ENCODE measurements at places on chromosomes 11 and 22.

- peak; percentile 50 for DNase-seq
Measured at GRCh38 chr22:22593964-22594656, 35.0 kb upstream of the PRAME start.

DNA sequence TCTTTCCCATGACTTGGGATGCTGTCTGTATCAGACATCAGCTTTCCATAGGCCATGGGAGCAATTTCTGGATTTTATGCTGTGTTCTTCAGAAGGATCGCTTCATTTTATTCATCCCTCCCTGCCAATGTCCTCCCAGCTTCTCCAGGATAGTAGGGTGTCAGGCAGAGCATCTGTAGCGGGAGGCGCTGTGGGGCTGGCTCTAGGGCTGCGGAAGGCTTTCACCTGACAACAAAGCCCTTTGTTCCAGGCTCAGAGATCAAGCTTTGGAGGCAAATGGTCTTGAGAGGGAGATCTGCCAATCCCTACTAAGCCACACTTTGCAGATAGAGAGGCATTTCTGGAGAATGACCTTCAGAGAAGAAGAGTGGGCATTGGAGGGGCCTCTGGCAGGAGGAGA lies 29.5 kb upstream of the FTH1 start:
- no peak for DNase-seq

DNA sequence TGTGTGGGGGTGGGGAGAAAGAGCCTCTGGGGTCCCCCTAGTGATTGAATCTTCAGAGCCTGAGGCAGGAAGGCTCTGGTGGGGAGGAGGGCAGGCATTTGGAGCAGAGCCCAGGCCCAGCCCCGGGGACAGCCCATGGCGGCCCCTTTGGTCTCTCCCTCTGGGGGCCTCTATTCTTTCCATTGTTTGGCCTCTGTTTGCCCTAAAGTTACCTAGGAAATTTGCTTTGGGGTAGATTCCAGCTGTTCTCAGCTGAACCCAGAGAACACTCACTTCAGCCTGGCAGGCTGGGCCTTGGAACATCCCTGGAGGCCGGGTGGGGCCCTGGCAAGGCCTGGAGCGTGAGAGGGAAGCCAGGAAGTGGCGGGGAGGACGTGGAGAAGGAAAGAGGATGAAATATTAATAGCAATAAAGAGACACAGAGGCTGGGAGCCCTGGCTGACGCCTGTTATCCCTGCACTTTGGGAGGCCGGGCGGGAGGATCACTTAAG lies 22.9 kb upstream of the A4GALT start:
- DNase-seq = no peak

- no peak for DNase-seq
Measured at GRCh38 chr11:56720513-56720912, 21.6 kb downstream of the OR9G1 start.

DNA sequence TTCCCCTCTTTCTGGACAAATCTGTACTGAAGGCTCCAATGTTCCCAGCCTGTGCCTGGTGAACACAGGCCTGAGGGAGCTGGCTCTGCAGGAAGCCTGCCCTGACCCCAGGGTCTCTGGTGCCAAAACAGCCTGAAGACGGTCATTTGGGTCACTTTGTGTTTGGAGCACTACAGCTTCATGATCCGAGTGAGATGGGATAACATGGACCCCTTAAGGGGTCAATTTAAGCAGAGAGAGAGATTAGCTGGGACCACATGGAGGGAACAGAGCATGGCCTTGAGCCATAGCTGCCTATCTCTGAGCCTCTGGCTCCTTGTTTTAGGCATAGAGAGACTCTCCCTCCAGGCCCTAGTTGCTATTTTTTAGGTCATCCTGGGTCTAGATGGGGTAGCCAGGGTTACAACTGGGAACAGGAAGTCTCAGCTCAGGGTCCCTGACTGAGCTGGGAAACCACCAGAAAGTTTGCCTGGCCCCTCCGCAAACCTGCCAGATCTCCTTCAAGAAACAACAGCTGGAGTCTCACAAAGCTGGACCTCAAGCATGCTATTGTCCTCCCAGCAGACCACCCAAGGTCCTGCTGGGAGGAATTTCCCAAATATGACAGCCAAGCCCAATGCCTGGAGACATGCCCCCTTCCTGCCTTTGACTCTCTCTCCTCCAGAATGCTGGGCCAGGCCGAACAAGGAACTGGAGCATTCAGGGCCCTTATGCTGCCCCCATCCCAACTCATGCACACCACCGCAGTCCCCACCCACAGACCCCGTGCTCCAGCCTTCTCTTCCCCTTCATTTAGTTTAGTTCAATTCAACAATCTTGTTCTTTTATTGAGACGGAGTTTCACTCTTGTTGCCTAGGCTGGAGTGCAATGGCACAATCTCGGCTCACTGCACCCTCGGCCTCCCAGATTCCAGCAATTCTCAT lies 4.0 kb downstream of the SLCO2B1 start:
- DNase-seq = no peak

GRCh38 chr11:76153571-76153923 lies 52.8 kb downstream of the WNT11 start:
- DNase-seq = no peak

DNA sequence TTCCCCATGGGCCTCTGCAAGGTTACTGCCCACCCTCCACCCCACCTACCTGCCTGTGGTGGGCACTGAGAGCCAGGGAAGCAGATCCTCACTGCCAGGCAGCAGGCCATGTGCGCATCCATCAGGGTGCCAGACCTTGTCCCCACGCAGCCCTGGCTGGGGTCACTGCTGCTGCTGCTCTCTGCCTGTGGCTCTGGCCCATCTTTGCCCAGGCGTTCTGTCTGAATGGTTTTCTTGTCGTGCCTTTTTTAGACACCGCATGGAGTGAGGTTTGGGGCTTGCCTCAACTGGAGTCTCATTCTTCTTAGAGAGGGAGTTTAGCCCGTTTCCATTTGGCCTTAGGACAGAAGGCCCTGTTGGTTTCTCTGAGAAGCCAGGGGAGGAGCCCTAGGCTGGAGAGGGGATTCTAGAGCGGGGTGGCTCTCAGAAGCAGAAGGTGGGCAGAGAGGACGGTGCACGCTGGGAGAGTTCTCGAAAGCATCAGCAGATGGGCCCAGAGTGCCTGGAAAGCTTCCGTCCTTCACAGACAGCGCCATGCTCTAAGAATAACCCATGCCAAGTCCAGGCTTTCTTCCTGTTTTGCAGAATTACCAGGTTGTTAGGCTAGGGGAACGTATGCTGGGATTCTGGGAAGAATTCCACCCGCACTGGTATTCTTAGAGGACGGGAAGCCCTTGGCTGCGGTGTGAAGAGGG lies 8.1 kb downstream of the TANGO2 start:
- DNase-seq = no peak

- no peak for DNase-seq
Measured at GRCh38 chr11:36034551-36035331, 90.9 kb downstream of the LDLRAD3 start.

GRCh38 chr22:19810381-19811201 lies 44.1 kb downstream of the GNB1L start:
- no peak for DNase-seq

- no peak for DNase-seq
Measured at GRCh38 chr11:134604886-134605285, 192.8 kb upstream of the B3GAT1 start.

DNA sequence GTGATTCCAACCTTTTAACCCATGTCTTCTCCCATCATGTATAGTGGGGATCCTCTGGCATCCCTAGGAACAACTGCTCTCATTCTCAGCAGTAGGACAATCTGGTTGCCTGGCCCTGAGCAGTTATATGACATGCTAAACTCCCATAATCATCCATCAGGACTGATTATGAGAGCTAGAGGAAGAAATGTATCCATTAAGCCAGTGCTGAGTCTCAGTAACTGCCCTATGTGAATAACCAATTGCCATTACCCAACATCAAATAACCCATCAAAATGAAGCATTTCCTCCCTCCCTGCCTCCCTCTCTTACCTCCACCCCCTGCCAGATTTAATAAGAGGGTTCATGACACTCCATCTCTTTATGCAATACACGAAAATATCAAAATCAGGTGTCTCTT lies 277.6 kb downstream of the NXPE2 start:
- no peak for DNase-seq

GRCh38 chr11:79040348-79040747 lies 400.5 kb downstream of the TENM4 start:
- no peak for DNase-seq

- no peak for DNase-seq
Measured at GRCh38 chr22:35335936-35336781, 36.5 kb downstream of the TOM1 start.

DNA sequence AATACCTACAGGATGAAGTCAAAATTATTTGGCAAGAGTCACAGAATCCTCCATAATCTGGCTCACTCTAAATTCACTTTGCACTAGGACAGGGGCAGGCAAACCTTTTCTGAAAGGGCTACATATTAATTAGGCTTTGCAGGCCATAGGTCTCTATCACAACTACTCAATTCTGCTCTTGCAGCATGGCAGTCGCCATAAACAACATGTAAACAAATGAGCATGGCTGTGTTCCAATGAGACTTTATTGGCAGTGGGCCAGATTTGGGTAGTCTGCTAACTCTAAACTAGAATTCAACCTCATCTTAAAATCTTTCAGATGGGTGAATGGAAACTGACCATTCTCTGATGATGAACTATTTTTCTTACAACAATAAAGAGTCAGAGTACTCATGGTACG lies 5.8 kb downstream of the THRSP start:
- DNase-seq = no peak

Data from activated naive CD4-positive, alpha-beta T cell treated with Interleukin-2 at 50 U/mL for 16 hours (primary cell).